ENCODE measurements at places on chromosomes 16 and 17.

GRCh38 chr16:85649411-85650134, 36.5 kb downstream of the GSE1 start:
- no peak for DNase-seq

DNA sequence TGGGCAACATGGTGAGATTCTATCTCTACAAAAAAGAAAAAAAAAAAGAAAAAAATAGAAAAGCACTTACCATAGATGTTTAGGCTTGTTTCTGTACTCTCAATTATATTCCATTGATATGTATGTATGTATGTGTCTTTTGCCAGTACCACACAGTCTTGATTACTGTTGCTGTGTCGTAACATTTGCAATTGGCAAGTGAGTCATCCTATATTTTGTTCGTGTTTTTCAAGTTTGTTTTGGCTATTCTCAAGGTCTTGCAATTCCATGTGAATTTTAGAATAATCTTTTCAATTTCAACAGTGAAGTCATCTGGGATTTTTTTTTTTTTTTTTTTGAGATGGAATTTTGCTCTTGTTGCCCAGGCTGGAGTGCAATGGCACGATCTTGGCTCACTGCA, 19.3 kb downstream of the SPECC1 start:
- no peak for DNase-seq

- no peak for DNase-seq
Measured at GRCh38 chr17:37576281-37576680, 32.9 kb downstream of the SYNRG start.

- no peak for DNase-seq
Measured at GRCh38 chr16:84563064-84563715, 54.7 kb downstream of the COTL1 start.

DNA sequence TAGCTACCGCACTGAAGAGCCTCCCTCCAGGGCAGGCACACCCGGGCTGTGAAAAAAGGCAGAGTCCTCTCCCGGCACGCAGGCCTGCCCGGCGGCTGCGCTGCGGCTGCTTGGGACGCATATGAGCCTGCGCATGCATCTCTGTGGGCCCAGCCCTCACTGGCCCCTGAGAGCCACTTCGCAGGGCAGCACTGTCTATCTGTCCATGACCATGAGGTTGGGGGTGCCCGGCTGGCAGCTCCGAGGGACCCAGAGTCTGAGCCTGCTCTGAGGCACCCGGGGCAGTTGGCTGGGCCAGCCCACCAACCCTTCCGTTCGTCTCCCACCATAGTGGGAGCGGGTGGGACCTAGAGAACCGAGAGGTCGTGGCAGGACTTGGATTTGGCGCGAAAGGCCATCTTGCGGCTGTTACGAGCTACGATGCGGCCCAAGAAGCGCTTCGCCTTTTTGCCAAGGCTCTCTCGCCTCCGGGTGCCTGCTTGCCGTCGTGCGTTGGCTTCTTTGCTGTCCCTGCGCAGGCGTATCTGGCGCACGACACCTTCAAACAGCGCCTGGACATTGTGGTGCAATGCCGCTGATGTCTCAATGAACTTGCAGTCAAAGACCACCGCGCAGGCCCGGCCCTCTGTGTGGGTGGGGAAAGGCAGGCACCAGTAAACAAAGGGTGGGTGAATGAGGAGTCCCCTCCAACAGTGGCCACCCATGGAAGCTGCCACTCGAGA, 3.2 kb upstream of the CDH16 start:
- no peak for DNase-seq

GRCh38 chr17:69348429-69348828, 21.5 kb upstream of the ABCA5 start:
- no peak for DNase-seq

All from T-helper 9 cell (primary cell).